ENCODE measurements at places on chromosomes 3 and 15.

DNA sequence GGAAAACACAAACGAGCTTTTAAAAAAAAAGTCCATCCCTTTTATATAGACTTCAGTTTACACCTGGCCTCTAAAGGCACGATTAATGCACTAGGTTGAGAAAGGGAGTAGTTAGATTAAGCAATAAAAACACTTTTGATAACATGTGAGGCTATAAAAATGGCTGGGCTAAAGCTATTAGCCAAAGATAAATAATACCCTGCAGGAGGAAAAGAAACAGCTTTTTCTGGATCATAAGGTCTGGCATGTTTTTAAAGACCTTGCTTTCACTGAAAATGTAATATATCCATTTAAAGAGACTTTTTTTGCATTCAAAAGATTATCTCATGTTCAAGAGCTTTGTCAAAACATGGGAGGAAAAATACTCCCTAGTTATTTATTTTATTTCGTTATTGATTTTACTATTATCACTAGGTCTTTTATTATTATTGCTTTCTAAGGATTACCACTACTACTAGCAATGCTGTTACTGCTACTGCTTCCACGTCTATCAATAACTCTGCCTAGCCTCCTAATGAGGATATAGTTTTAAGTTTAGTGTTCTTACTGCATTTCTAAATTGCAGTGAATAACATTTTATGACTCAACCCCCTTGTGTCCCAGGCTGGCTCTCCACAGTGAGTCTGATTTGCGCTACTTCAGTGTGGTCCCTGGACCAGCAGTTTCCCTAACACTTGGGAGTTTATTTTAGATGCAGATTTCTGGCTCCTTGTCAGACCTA, 93.4 kb downstream of the THRB start:
- DNase-seq, result no peak

DNA sequence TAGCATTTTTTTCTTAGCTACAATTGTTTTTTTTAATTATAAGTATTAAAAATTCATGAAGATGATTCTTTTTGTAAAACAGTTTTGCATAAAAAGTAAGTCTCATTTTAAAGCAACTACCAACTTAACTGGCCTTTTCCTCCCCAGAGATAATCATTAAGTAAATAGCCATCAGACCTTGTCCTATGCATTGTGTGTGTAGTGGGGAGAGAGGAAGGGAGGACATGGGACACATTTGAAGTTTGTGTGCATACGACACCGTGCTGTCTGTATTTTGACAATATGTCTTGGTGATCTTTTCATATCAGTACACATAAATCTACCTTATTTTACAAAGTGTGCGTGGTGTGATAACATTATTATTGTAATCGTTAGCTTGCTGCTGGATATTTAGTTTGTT, 8.1 kb downstream of the SNRPN start:
- no peak for DNase-seq

GRCh38 chr15:52783929-52784798, 6.0 kb downstream of the ONECUT1 start:
- no peak for DNase-seq

DNA sequence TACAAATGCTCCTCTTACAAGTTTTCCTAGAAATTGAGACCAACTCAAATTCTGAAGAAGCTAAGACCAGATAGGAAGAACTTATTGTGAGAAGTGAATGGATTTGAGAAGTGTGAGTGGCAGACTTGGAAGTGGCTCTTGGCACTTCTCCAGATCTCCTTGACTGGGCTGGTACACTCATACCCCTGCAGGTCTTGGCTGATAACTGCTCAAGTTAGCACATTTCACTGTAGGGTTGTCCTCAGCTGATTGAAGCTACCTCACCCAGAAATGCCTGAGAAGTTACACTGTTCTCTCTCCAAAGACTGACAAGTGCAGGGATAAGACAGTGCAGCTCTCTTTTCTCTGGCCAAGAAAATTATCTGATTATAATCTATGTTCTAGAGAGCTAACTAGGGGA, 16.5 kb upstream of the CLDN1 start:
- DNase-seq, result peak; percentile 96

DNA sequence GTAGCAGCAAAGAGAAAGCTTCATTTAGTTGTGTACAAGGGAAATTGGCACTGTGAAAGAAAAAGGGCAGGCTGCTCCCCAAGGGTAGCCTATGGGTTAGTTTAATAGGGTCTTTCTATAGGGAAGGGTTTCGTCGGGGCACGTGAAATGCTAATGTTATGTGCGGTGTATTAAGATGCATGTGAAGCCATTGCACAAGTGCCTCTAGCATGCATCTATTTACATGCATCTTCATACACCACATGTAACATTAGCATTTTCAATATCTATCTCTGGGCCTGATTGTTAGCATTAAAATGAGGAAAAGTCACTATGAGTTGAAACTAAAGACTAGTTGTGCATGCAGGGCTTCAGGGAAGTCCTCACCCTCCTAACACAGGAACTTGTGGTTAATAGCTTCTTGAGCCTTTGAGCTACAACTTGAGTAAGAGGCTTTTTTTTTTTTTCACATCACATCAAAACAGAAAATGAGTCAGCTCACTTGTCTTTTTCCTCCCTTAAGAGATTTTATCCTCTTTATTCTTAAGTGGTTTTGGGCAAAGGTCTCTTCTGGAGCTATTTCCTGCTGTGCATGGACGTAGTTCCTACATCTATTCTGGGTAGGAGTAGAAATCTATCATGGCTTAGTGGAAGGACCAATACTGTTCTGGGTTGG, 613.4 kb downstream of the ZPLD1 start:
- no peak for DNase-seq

- peak; percentile 44 for DNase-seq
Observed at GRCh38 chr3:140753865-140754754, 76.2 kb downstream of the TRIM42 start.

DNA sequence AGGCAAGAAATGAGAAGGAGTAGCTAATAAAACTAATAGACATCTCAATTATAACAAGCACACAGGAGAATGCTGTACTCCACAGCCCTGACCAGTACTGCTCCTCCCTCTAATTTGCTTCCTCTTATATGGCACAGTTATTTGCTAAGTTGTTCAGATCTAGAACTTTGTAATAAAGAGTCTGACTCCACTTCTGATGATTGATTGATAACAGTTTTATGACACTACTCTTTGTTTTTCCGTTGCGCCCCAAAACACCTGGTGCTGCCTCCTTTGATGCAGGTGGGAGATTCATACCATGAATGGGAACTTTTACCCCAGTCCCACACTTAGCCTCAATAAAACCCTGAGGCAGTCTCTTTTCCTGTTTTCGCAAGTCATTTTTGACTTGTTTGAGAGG, 777.7 kb downstream of the GBE1 start:
- no peak for DNase-seq

DNA sequence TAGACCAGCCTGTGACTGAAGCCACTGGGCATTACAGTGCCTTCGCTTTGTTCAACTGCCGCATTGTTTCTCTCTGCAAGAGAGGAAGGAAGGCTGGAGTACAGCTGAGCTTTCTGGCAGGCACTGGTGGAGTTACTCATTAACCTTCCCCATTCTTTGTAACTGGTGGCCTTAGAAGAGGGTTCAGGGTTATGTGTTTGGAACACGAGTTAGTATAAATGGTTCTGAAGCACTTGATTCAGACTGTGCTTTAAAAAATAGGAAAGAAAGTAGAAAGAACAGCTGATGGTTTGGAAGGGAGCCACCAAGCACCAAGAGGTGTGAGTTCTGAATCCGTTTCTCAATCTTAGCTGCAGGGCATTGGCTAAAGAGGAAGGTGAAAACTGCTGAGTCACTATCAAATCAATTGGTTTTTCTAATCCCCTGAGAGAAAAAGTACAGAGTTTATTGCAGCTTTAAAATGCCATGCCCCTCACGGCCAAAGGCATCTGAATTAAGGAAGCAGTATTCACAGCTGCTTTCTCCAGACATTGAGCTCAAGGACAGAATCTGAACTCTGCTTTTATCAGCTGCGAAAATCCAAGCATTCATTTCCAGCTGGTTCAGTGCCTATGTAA, 3.6 kb downstream of the HGD start:
- DNase-seq, result peak; percentile 21

DNA sequence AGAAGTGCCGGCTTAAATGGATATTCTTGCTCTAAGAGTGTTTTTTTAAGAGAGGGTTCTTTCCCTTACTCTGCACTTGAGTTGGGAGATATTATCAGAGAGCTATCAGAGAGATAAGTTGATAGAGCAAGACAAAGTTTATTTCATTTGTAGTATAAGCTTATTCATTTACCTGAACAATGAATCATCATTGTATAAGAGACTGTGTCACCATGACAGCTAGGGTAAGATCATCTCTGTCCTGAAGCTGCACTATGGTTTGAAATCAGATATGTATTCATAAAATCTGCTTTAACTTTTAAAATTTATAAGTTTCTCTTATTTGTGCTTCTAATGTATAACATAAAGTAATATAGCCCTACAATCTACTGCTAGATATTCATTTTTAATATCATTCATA, 128.1 kb upstream of the ARL6 start:
- peak; percentile 6 for DNase-seq

DNA sequence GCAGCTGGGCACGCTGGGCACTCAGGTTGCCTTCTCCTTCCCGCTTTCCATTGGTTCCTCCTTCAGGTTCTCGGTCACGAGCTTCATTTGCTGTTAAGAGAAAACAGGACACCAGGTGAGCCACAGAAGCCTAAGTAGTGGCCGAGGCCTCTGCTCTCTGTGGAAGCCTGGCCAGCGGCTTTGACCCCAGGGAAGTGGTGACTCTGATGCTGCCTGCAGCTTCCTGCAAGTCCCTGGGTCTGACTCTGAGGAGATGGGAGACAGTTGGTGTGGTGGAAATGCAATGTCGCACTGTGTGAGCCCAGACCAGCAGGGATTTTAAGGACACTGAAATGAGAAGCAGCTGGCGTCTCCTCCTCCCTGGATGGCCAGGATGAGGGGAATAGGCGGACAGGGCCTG, 80.5 kb downstream of the SNRK start:
- no peak for DNase-seq

GRCh38 chr15:100914876-100915275, 4.3 kb upstream of the LRRK1 start:
- DNase-seq, result no peak

Data from foreskin keratinocyte (primary cell).